Kidney epithelial cell (primary cell): ENCODE measurements at places on chromosomes 1 and 21. TPM values are rescaled to one million over a fixed set of nuclear protein-coding genes. Genes with fewer than 3 reads are reported as not detected.

LRIG2 gene
- 7.7 and 8.3 TPM in 2 replicates for total RNA-seq

HSD3B2 gene
- total RNA-seq, result not detected in 2 replicates

ADORA3 gene
- not detected in 2 replicates for total RNA-seq

CLIC6 gene
- total RNA-seq, result 6.3 and 8.0 TPM in 2 replicates

FAM72B gene
- total RNA-seq, result 0.82 and 1.5 TPM in 2 replicates

BMP8B gene
- 2.8 and 4.3 TPM in 2 replicates for total RNA-seq

BCAR3 gene
- total RNA-seq, result 93.3 and 109 TPM in 2 replicates

ASPM gene
- total RNA-seq, result 3.7 and 4.5 TPM in 2 replicates

CHML gene
- 15.3 and 20.5 TPM in 2 replicates for total RNA-seq

OVAAL gene
- not detected in 2 replicates for total RNA-seq

S100A16 gene
- 480 and 499 TPM in 2 replicates for total RNA-seq

SPRR2A gene
- 1.0 and 3.9 TPM in 2 replicates for total RNA-seq

RAB3B gene
- 35.9 and 36.8 TPM in 2 replicates for total RNA-seq

CRYAA gene
- not detected in 2 replicates for total RNA-seq

MAP10 gene
- 3.7 and 5.5 TPM in 2 replicates for total RNA-seq

PROX1 gene
- total RNA-seq, result 0.88 and 0.96 TPM in 2 replicates

FAM72D gene
- 1.5 and 2.1 TPM in 2 replicates for total RNA-seq

IFNLR1 gene
- total RNA-seq, result 6.7 and 8.6 TPM in 2 replicates

TNFSF18 gene
- not detected in 2 replicates for total RNA-seq

TNFAIP8L2 gene
- not detected in 2 replicates for total RNA-seq

AK2 gene
- total RNA-seq, result 156 and 161 TPM in 2 replicates

ZFP69B gene
- total RNA-seq, result 7.9 and 8.1 TPM in 2 replicates

ADAMTS5 gene
- total RNA-seq, result 16.3 and 17.3 TPM in 2 replicates

HCN3 gene
- total RNA-seq, result 2.8 and 3.8 TPM in 2 replicates

CD247 gene
- total RNA-seq, result not detected in 2 replicates

MFAP2 gene
- 58.2 and 64.0 TPM in 2 replicates for total RNA-seq

TMEM222 gene
- 27.5 and 43.6 TPM in 2 replicates for total RNA-seq

SH3GLB1 gene
- total RNA-seq, result 25.1 and 39.6 TPM in 2 replicates

AMY2A gene
- not detected in 2 replicates for total RNA-seq

LACTBL1 gene
- not detected in 2 replicates for total RNA-seq

CA14 gene
- total RNA-seq, result not detected in 2 replicates

PTGFR gene
- total RNA-seq, result 0.21 and 0.38 TPM in 2 replicates

BRDT gene
- not detected in 2 replicates for total RNA-seq

BTBD19 gene
- total RNA-seq, result 3.8 and 4.4 TPM in 2 replicates

TRIM45 gene
- 4.3 and 7.4 TPM in 2 replicates for total RNA-seq

FCRL5 gene
- not detected in 2 replicates for total RNA-seq

SLC41A1 gene
- 17.2 and 20.9 TPM in 2 replicates for total RNA-seq

PDE4DIP gene
- 16.0 and 16.8 TPM in 2 replicates for total RNA-seq

TMEM82 gene
- not detected in 2 replicates for total RNA-seq

SYT6 gene
- total RNA-seq, result not detected in 2 replicates

TNFRSF4 gene
- 0.25 and 3.6 TPM in 2 replicates for total RNA-seq

PGBD5 gene
- total RNA-seq, result 54.0 and 70.7 TPM in 2 replicates

S100A10 gene
- 207 and 230 TPM in 2 replicates for total RNA-seq

PKLR gene
- total RNA-seq, result not detected in 2 replicates

C2CD2 gene
- 15.8 and 20.8 TPM in 2 replicates for total RNA-seq

S100A11 gene
- total RNA-seq, result 826 and 967 TPM in 2 replicates

NBPF4 gene
- not detected in 2 replicates for total RNA-seq

MR1 gene
- 2.5 and 3.1 TPM in 2 replicates for total RNA-seq

KIF14 gene
- total RNA-seq, result 1.4 and 2.0 TPM in 2 replicates

GPR89A gene
- 22.3 and 25.6 TPM in 2 replicates for total RNA-seq

SH2D2A gene
- 2.3 and 4.9 TPM in 2 replicates for total RNA-seq
